NCI-H69 (cell line): ENCODE measurements at places on chromosomes 6 and 20.

DNA sequence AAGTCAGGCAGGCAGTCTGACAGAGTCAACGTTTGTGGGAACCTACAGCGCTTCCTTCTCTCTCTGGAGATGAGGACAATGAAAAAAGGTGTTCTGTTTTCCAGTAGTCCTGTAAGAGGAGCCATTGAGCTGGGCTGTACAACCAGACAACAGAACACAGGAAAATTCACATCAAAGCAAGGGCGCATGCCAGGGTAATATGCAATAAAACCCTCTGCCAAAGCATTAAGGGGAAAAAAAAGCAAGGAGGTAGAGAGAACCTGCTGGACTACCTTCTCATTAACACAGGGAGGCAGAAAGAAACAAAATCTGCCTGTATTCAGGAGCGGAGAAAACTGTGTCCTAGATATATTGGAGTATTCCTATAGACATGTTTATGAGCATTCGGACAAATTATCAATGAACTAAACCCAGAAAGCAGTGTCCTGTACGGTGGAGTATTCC lies 1.3 kb downstream of the RNF24 start:
- peak; percentile 90 for DNase-seq

DNA sequence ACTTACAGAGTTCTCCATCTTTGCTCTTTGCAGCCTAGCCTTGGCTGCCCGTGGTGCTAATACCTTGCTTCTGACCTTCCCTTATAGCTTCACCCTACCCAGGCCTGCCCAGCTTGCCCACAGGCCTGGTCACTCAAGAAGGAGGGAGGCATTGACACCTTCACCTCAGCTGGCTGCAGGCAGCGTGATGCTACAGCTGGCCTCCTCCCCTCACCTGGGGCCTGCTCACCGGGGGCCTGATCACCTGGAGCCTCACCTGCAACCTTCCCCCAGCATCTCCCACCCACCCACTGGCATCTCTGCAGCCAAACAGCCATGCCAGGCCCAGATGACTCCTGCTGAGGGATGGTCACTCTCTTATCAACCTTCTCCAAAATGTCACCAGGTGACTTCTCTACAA lies 40.4 kb downstream of the CPNE5 start:
- DNase-seq = no peak

DNA sequence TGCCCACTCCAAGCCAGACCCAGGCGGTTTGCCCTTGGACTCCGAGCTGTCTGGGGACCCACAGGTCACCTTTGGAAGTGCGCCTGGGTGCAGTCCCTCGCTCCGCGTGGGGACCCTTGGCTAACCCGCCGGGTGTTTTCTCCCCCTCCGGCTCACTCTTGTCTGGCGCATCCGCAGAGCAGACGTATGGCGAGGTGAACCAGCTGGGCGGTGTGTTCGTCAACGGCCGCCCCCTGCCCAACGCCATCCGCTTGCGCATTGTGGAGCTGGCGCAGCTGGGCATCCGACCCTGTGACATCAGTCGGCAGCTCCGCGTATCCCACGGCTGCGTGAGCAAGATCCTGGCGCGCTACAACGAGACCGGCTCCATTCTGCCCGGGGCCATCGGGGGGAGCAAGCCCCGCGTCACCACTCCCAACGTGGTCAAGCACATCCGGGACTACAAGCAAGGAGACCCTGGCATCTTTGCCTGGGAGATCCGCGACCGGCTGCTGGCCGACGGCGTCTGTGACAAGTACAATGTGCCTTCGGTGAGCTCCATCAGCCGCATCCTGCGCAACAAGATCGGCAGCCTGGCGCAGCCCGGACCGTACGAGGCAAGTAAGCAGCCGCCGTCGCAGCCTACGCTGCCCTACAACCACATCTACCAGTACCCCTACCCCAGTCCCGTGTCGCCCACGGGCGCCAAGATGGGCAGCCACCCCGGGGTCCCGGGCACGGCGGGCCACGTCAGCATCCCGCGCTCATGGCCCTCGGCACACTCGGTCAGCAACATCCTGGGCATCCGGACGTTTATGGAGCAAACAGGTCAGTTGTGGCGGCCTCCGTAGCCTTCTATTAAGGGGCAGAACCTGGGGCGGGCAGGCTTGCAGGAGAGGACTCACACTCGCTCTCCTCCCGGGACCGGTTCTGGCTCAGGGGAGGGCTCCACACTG lies 1.1 kb downstream of the PAX1 start:
- DNase-seq = no peak

DNA sequence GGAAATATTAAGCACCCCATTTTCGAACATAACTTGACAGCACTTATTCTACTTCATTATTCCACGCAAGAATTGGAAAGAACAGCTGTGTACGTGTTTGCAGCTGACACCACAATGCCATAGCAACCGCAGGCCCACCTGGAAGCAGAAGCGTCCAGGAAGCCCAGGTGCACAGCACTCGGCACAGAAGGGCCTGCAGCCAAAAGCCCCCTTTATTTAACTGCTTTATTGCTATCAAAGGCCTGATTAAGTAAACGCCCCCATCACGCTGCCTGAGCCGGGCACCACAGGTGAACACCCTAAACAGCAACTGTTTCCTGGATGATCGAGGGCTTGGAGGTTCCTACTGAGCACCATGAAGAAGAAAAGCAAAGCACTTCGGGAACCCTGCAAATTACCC lies 6.3 kb downstream of the TAF4 start:
- DNase-seq = peak; percentile 4

DNA sequence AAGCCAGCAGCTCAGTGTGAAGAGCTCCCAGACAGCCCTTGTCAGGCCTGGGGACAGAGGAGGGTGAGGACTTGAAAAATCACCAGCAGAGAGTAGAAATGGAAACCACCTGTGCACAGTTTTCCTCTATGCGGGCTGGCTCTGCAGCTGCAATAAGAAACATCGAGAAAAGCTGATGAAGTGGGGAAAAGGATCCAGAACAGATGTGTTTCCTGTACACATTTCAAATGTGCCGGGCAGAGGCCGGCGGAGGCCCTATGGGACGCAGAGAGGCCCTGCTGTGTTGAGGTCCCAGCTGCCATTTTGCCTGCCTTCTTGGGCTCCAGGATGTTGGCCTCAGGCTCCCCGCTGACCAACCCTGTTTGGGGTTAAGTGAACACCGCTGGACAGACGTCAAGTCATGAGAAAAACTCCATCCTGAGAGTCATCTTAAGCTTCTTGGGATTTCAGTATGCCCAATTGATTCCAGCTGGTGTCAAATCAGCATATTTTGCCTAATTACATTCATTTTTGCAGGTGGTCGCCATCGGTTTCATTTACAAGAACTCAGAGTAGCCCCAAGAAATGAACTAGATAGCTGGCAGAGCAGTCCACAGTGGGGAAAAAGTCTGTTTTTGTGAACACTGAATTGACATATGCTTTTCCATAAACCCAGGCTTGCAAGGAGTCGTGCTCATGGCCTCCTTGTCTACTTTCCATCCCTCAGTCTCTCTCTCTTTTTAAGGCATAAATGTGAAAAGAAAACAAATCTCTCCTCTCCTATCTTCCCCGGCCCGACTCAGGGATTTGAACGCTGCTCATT lies 150.4 kb upstream of the PHACTR3 start:
- peak; percentile 43 for DNase-seq

- no peak for DNase-seq
These were observed 76.5 kb downstream of the ADAT2 start for GRCh38 chr6:143374014-143374413.

GRCh38 chr20:1062334-1063010 lies 55.9 kb upstream of the PSMF1 start:
- DNase-seq = peak; percentile 28

GRCh38 chr6:84489598-84489997 lies 262.2 kb upstream of the CEP162 start:
- no peak for DNase-seq
